ENCODE measurements at places on chromosomes 7 and 10. TPM values are rescaled to one million over a fixed set of nuclear protein-coding genes. Genes with fewer than 3 reads are reported as not detected.

TRRAP gene
- total RNA-seq: 21.3 TPM

RELN gene
- 0.03 TPM for total RNA-seq

MSS51 gene
- 0.36 TPM for total RNA-seq

KEL gene
- not detected for total RNA-seq

MYOZ1 gene
- not detected for total RNA-seq

PTPN12 gene
- total RNA-seq: 61.8 TPM

EBLN1 gene
- 0.19 TPM for total RNA-seq
